Foreskin melanocyte (primary cell): ENCODE measurements at places on chromosomes 2 and 18.
A peak's percentile ranks its signal among the peaks of the same experiment; 100 is the strongest.

DNA sequence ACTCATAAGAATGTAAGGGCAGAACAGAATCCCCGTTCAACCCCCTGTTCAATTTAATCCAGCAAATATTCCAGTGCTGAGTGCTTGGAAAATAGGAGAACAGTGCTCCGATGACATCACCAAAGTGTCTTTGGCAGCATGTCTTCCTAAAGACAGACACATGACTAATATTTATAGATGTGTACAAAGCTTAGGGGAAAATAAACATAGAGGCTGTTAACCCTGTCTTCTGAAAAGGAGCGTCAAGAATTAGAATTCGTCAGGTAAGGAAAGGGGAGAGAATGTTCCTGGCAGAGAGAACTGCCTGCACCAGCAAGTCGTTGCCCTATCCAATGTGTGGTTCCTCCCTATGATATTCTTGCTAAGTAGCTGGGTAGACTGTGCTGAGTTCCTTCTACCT lies 72.7 kb downstream of the PLB1 start:
- no peak for DNase-seq

DNA sequence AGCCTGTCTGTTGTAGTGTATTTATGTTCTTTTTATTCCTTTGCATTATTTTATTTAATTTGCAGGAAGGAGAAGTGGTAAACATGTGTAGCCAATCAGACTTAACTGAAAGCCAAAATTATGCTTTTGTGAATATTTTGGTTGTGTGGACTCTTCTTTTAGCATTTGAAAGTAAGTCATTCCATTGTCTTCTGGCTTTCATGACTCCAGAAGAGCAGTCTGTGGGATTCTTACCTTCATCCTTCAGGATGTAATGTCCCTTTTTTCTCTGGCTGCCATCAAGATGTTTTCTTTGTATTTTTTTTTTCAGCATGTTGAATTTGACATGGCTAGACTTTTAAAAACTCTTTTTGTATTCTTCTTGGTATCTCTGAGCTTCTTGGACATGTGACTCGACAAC lies 895.2 kb upstream of the ZEB2 start:
- DNase-seq = no peak

DNA sequence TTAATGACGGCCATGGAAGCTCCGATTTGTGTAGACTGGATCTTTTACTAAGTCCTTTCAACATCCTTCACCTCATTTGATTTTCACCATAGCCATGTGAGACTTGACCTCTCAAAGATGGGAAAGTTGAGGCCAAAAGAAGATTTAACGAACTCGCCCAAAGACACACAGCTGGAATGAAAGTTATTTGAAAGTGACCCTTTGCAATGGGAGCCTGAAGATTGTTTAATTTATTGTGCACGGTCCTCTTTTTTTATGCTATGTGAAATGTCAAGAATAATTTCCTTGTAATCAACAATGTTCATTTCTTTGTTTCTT lies 58.0 kb upstream of the COPS8 start:
- DNase-seq = no peak

GRCh38 chr2:85911814-85912692 lies 23.3 kb upstream of the ST3GAL5 start:
- no peak for DNase-seq

DNA sequence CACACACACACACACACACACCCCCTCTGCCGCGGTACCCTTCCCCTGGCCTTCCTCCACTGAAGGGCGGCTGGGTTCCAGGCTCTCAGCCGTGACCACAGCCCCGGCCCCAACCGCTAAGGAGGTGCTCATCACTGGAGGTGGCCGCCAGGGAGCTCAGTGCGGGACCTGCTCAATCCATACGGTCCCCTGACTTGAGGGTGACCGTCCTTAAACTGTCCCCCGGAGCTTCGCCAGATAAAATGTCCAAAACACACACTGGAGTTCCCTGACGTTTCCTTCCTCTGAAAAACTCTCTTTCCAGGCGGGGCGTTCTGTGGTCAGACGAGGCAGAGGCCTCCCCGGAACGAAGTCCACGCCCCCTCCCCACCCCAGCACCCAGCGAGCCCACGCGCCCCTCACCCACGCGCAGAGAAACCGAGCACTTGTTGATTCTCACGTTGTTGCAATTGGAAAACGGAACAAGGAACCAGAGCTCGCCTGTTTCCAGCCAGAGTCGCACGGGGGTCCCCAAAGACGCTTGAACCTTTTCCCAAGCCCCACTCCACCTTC lies 1.4 kb downstream of the MBP start:
- peak; percentile 78 for DNase-seq

DNA sequence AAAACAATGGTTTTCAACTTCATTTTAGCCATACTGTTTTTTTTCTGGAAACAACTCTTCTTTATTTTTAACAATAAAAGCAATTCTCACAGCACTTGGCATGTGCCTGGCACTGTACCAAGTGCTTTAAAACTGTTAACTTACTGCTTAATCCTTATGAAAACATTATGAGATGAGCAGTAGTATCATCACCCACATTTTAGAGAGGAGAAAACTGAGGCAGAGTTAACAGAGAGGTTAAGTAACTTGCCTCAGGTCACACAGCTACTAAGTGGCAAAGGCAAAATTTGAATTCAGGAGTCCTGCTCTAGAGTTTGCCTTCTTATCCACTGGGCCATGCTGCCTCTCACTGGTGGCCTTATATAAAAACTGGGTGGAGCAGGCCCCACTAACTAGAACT lies 23.2 kb downstream of the CTIF start:
- DNase-seq = no peak

- no peak for DNase-seq
These were observed 198.8 kb downstream of the KCNS3 start for GRCh38 chr2:18077231-18077630.

GRCh38 chr2:64839844-64840243 lies 149.4 kb upstream of the SLC1A4 start:
- no peak for DNase-seq

- DNase-seq = no peak
These were observed 2.2 kb upstream of the SERTAD2 start for GRCh38 chr2:64655873-64656272.

DNA sequence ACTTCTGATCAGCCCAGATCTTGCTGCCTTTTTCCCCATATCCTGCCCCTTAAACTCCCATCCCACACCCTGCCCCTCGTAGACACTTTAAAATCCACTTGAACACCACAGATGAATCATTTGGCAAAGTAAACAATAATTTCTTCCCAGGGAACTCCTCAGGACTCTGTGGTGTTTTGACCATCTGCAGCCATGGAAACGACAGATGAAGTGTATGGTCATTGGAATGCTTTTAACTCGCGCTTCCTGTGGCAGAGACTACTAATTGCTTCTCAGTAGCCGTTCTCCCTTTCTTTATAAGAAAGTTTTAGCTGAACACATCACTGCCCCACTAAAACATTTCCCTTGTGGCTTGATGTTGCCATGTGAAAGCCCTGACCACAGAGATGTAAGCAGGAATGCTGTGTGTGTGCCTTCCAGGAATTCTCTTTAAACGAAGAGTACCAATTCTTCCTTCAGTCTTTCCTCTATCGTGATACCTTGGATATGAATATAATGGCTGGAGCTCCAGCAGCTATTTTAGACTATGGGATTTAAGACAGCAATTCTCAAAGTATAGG lies 92.7 kb upstream of the PARD3B start:
- DNase-seq = peak; percentile 93

DNA sequence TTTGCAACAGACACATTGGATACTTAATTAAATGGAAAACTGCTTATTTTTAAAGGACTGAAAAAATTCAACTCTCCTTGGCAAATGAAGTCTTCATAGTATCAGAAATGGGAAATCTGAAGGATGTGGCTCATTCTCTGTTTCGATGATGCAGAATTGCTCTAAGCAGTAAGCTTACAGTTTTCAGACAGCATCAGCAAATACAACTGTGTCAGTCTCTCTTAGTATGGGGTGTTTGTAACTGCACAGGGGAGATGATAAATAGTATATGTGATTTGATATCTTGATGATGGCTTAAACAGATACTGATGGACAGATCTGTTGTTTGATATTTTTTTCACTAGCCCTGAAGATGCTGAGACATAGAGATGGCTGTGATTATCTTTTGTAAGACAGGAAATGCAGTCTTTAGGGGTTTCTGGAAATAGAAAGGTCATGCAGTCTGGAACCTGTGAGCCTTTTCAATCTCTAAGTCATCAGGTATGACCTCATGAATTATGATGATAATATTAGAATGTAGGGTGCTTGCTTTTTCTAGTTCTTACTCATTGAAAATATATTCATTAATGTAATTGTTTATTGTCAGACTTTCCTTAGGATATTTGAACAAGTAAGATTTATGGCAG lies 84.2 kb downstream of the SLC4A10 start:
- DNase-seq = no peak

GRCh38 chr2:101473911-101474701 lies 806 bp downstream of the RFX8 start:
- DNase-seq = no peak

DNA sequence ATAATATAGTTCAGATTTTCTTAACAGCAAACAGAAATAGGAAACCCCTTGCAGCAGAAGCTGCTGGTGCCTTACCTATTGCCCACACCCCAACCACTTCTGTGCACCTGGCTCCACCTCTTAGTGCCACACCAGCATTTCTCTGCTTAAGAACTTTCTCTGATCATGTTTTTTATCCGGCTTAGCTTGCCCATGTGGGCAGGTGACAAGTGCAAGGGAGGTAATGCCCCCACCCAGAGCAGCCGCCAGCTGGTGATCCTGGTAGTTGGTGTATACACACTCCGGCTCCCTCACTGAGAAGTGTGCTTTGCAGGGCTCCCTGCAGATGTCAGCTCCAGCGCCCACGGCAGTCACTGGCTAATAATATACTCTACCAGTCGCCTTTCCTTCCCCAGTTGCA lies 126.3 kb downstream of the ALPK2 start:
- no peak for DNase-seq

DNA sequence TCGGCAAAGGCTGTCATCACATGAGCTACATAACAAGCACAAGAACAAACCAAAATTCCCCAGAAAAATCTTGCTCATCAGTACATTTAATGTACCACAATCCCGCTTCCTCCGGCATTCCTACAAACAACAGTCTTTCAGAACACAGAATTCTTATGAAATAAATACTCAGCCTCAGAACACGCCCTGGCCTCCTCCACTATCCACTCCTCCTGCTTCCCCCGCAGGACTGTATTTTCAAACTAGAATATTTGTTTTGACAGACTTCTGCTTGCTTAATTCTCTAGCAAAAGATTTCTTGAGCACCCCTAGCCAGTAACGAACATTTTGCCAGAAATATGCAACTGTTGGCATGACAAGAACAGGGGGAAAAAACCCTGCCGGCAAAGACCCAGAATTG lies 131.2 kb downstream of the THADA start:
- peak; percentile 87 for DNase-seq

- DNase-seq = no peak
These were observed 221.8 kb downstream of the SPP2 start for GRCh38 chr2:234272069-234272850.

- DNase-seq = no peak
These were observed 77.3 kb upstream of the FZD7 start for GRCh38 chr2:201956361-201956760.

- peak; percentile 59 for DNase-seq
These were observed 57.1 kb downstream of the RMDN2 start for GRCh38 chr2:37982147-37982582.

- DNase-seq = peak; percentile 70
These were observed 44.0 kb downstream of the GPR155 start for GRCh38 chr2:174442546-174443510.

- no peak for DNase-seq
These were observed 17.8 kb downstream of the NCOA1 start for GRCh38 chr2:24508878-24509277.

DNA sequence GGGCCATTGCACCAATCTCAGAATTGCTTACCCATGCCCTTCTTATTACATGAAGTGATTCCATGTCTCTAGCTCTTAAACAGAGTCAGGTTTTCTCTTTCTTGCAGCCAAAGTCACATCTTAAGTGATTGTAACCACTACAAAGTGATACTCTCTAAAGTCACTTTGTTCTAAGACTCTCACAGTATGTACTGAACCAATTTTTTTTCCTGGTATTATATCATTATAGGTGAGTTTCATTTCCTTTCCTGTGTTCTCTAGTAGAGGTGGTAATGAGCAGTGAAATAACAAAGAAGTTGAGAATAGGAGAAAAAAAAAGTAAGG lies 66.3 kb upstream of the DARS1 start:
- DNase-seq = no peak

GRCh38 chr2:185108588-185108987 lies 510.3 kb downstream of the ZNF804A start:
- no peak for DNase-seq

DNA sequence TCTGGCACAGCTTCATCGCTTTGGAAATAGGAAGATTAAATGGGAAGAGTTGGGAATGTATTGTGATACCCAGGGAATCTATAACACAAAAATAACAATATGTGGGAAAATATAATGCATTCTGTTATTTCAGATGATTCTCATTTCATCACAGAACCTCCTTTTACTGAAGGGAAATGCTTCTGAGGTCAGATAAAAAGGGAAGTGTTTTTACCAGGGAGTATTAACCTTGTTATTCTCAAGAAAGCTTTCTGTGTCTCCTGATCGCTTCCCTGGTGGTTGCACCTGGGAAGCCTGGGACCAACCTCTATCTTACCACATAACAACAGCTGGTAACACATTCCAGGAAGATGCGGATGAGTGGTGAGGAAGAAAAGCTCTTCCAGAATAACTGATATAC lies 47.2 kb downstream of the SCG2 start:
- DNase-seq = no peak

DNA sequence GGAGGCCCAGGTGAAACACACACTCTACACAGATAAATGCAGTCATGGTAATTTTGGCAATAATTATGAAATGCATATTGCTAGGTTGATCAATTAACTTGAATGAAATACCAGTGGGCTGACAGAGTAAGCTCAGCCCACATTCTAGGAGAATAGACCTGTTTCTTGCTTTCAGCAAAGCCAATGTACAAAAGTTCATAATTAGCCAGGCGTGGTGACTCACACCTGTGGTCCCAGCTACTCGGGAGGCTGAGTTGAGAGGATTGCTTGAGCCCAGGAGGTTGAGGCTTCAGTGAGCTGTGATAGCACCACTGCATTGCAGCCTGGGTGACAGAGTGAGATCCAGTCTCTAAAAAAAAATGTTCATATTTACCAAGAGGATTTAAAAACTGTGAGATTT lies 15.7 kb upstream of the MBP start:
- DNase-seq = no peak

- no peak for DNase-seq
These were observed 94.1 kb upstream of the MSTN start for GRCh38 chr2:190156530-190157212.

DNA sequence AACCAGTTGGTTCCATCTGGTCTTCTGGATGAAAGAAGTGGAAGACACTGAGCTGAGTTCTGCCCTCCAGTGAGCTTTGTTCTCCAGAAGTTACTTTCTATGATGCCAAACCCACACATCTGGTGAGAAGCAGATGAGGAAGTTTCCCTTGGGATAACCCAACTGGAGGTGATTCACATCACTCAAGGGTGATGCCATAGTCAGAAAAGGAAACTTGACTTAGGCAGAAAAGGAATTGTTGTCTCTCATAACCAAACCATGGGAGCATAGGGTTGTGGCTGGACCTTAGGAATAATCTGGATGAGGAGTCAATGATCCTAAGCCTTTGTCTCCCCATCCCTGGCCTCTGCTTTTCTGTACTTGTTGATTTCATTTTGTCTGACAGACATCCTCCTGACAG lies 43.7 kb downstream of the CDC42EP3 start:
- no peak for DNase-seq
